Esophagus mucosa (tissue), 1 donor: ENCODE measurements at places on chromosomes 11 and 22.
A peak's percentile ranks its signal among the peaks of the same experiment; 100 is the strongest.

GRCh38 chr11:20450829-20451228, 63.3 kb downstream of the PRMT3 start:
- ATAC-seq = no peak

- no peak for ATAC-seq
Measured at GRCh38 chr11:3134651-3135480, 30.2 kb downstream of the OSBPL5 start.

DNA sequence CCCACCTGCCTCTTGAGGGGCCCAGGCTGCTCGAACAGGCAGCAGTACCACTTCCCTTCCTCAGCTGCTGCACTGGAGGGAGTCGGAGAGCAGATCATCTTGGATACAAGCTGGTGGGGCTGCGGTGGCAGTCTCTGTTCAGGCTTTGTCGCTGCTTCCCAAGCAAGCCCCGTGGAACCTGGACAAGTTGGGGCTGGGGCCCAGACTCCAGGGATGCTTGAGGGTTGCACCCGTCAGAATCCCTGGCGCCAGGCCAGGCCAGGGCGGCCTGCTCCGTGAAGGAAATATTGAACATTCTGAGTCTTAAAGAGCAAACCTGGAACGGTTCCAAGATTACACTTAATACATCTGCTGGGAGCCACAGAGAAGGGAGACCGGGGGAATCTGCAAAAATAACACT, 310.1 kb upstream of the SORL1-AS1 start:
- no peak for ATAC-seq

DNA sequence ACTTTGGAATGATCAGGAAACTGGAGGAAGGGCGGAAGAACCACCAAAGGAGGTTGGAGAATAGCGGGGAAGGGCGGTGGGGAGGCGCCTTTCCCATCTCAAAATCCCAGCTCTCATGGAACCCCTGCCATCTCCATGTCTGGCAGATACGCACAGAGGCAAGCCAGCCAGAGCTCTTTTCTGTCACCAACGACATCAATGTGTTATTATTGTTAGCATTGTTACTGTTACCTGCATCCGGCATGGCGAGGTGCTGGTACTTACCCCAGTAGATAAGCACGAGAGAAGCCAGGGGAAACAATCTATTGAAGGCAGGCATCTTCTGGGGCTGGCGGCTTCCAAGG, 969 bp downstream of the SCN3B start:
- ATAC-seq = no peak

DNA sequence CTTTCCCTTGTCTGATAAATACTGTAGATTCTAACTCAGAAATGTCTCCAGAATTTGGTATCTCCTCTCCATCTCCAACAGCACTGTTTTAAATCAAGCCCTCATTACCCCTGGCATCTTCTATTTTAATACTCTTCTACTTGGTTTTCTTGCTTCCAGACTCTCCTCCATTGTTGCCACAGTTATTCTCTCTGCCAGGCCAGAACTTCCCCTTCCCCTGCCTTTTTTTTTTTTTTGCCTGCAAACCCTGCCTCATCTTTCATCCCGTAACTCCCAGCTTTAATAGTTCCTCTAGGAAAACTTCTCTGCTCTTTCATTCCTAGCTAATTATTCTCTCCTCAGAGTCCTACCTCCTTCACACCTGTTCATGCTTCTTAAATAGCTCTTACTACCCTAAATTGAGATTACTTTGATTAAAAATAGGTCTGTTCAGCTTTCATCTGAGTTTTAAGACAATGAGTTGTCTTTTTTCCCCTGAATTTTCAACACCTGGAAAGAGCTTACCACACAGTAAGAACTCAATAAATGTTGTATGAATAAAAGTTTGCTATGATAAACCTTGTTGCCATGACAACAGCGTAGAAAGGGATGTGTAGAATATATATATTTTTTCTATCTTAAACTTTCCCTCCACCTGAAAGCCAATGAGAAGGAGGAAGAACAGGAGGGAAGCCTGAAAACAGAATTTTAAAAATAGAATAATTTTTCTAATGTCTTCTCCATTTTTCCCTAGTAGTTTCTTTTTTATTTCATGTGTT, 3.6 kb downstream of the IL18 start:
- no peak for ATAC-seq

- no peak for ATAC-seq
Measured at GRCh38 chr11:62981743-62982142, 3.0 kb downstream of the SLC22A6 start.

DNA sequence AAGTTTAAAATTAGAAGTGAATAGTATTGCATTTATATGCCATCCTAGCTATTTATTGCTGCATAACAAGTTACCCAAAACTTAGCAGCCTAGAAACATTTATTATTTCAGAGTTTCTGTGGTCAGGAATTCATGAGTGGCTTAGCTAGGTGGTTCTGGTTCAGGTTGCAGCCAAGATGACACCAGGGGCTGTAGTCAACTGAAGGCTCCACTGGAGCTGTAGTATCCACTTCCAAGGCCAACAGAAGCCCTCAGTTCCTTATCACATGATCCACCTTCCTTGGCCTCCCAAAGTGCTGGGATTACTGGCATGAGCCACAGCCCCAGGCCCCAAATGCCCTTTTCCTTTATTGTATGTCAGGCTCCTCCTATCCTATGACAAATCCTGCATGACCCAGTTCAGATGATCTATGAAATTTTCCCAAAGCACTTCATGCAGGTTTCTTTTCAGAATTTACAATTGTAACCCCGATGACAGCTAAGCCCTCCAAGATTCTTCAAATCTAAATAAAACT, 6.1 kb upstream of the ALG8 start:
- ATAC-seq = no peak

GRCh38 chr11:76654298-76654851, 16.2 kb downstream of the LRRC32 start:
- no peak for ATAC-seq

GRCh38 chr11:75463106-75463774, 30.2 kb upstream of the KLHL35 start:
- no peak for ATAC-seq

- ATAC-seq = peak; percentile 84
Measured at GRCh38 chr22:38262051-38262795, 10.6 kb downstream of the TMEM184B start.

DNA sequence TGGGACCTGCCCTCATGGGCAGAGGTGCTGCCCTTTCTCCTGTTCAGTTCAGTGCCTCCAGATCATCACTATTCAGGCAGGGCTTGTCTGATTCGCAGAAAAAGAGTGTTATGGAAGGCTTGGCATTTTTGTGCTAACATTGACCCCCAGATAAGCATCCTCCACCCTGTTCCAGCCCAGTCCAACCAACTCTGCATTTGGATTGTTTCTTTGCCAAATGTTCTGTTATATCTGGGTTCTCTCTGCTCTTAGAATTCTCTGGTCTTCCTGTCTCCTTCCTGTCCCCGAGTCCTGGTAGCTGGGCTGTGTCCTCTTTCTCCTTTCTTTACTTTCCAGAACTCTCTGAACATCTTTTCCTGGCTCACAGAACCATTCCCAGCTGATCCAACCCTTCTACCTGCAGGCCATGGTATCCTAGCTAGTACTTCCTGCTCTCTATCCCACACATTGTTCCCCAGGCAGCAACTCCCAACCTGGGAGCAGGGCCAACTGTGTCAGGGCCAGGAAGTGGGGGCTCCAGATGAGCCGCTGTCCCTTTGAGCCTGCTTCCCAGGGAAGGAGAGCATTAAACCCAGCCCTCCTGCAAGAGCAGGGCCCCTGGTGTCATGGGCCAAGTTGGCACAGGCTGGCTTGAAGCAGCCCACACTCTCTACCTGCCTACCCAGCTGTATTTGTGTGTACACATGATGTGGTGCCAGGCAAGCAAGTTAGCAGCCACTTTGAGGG, 280.7 kb upstream of the CADM1 start:
- ATAC-seq = peak; percentile 36
